ENCODE measurements at places on chromosomes 1 and 21. TPM values are rescaled to one million over a fixed set of nuclear protein-coding genes. Genes with fewer than 3 reads are reported as not detected.

The SLC1A7 gene
- 0.18 TPM for total RNA-seq

The ACOT11 gene
- 5.0 TPM for total RNA-seq

The PRKCZ gene
- 41.8 TPM for total RNA-seq

The S100A7 gene
- not detected for total RNA-seq

The TRABD2B gene
- 4.4 TPM for total RNA-seq

The HPCA gene
- total RNA-seq = 2.6 TPM

The LRIF1 gene
- total RNA-seq = 15.4 TPM

The ZYG11A gene
- 6.8 TPM for total RNA-seq

The SLC26A9 gene
- not detected for total RNA-seq

The HENMT1 gene
- 18.0 TPM for total RNA-seq

The COL9A2 gene
- 23.8 TPM for total RNA-seq

The OR14K1 gene
- not detected for total RNA-seq

The B3GALT6 gene
- 40.3 TPM for total RNA-seq

The KCNK2 gene
- total RNA-seq = 1.3 TPM

The COL8A2 gene
- total RNA-seq = 1.6 TPM

The FOXO6 gene
- total RNA-seq = 1.00 TPM

The ATF6 gene
- total RNA-seq = 17.8 TPM

The KCNJ6 gene
- not detected for total RNA-seq

The AIRE gene
- 0.31 TPM for total RNA-seq

The HSPG2 gene
- 43.5 TPM for total RNA-seq

The RASSF5 gene
- total RNA-seq = 0.24 TPM

The NBPF20 gene
- 0.21 TPM for total RNA-seq

The OR10Z1 gene
- total RNA-seq = not detected

The MGST3 gene
- total RNA-seq = 280 TPM

The HEATR1 gene
- total RNA-seq = 76.1 TPM

The RGS18 gene
- not detected for total RNA-seq

The PLPPR4 gene
- 0.90 TPM for total RNA-seq

The ALPL gene
- total RNA-seq = 187 TPM

Measured in H7 (cell line).